Cardiac muscle cell (in vitro differentiated cells and primary cell): ENCODE measurements at places on chromosomes 3 and 15. TPM values are rescaled to one million over a fixed set of nuclear protein-coding genes. Genes with fewer than 3 reads are reported as not detected.
A peak's percentile ranks its signal among the peaks of the same experiment; 100 is the strongest.

GRCh38 chr3:56320883-56321282 is 147.4 kb downstream of the ERC2 start:
- no peak for DNase-seq

DNA sequence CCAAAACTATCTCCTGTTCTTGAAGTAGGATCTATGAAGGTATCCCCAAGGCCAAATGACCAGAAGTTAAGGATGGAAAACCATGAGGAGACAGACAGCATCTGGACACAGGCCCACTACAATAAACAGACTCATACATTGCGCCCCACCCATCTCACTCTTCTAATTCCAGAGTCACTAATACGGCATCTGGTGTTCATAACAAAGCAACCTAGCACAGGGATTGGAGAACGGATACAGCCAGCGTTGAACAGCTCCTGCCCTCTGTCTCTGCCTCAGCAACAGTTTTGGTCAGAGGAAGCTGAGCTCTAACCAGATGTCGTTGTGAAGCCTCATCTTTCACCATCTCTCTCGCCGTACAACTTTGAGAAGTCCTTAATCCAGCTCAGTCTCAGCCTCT is 44.5 kb upstream of the CCDC80 start:
- DNase-seq: no peak

DNA sequence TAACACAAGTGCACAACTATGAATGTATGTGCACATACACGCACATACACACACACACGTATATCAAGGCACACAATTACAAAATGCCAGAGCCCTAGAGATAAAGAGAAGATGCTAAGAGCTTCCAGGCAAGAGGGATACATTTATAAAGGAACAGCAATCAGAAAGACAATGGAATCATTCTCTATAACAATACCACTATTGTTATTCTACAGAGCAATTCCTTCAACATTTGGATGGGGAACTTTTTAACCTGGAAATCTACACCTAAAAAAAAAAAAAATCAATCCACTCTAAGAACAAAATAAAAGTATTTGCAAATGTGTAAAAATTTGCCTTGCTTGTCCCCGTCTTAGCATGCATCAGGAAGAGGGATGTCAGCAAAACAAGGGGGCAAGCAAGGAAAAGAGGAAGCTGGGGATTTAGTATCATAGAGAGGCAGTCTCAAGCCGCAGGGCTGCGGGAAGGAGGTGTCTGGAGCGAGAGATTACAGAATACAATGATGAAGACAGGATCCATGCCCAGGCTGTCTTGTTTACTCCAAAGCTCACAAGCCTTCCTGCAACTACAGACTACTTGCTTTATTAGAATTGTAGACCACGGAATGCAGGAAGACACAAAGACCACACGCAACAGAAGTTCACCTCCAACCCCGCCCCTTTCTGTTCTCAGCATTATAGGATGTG is 220.2 kb downstream of the NTRK3 start:
- DNase-seq: no peak

- no peak for DNase-seq
These were observed 167.3 kb downstream of the NECTIN3 start for GRCh38 chr3:111238885-111239284.

DNA sequence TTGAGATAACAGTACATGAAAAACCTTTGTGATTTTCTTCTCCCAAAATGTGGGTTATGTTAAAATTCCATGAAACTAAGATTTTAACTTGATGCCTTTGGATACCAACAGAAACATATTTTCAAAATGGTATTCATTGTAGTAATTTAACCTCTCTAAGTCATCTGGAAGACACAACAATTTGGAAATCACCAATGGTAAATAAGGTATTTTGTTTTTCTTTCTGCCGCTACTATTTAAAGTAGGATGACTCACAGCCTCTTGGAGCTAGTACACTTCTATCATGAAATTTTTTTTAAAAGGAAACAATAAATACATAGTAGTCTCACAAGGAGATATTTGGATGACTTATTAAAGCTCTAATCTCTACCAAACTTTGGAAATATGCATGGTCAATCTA is 291.6 kb upstream of the VEPH1 start:
- DNase-seq: peak; percentile 48

- DNase-seq: no peak
These were observed 3.1 kb downstream of the NSUN3 start for GRCh38 chr3:94065819-94066480.

- DNase-seq: no peak
These were observed 944 bp downstream of the SLITRK3 start for GRCh38 chr3:165195241-165195639.

COL6A6 gene
- total RNA-seq: 0.60 and 1.1 TPM in 2 replicates

BMF gene
- total RNA-seq: 29.8 and 56.1 TPM in 2 replicates

C3orf22 gene
- total RNA-seq: not detected in 2 replicates

SKOR1 gene
- total RNA-seq: 0.85 and 1.1 TPM in 2 replicates
